ENCODE measurements at places on chromosomes 11 and 22. TPM values are rescaled to one million over a fixed set of nuclear protein-coding genes. Genes with fewer than 3 reads are reported as not detected.

Gene KRTAP5-10
- not detected for total RNA-seq

Gene TEX12
- 1.1 TPM for total RNA-seq

Gene CHADL
- 3.3 TPM for total RNA-seq

Gene TMA7B
- total RNA-seq = not detected

Gene NDUFS3
- total RNA-seq = 74.4 TPM

Gene MIAT
- total RNA-seq = 1.7 TPM

Gene GPR83
- total RNA-seq = 0.36 TPM

Gene OR4A47
- total RNA-seq = not detected

Gene LSP1
- total RNA-seq = 9.3 TPM

Gene EMID1
- 0.27 TPM for total RNA-seq

Gene OR56B4
- not detected for total RNA-seq

Gene ACP2
- total RNA-seq = 38.8 TPM

Gene OAF
- 23.5 TPM for total RNA-seq

Gene SAA1
- total RNA-seq = 1.6 TPM

Gene MRGPRE
- total RNA-seq = not detected

Gene OR8A1
- not detected for total RNA-seq

GRCh38 chr11:119638851-119639250, 90.1 kb downstream of the NECTIN1 start:
- H3K4me3 ChIP-seq = no peak overlapping the region
- H3K4me1 ChIP-seq = no peaks in the 10 kb centered on the region
- no peaks in the 10 kb centered on the region for H3K27me3 ChIP-seq
- no peak for DNase-seq
- H3K36me3 ChIP-seq = no peaks in the 10 kb centered on the region
- no peak overlapping the region for H3K27ac ChIP-seq

GRCh38 chr11:16117989-16118756, 238.2 kb downstream of the SOX6 start:
- DNase-seq = no peak
- no peak overlapping the region for H3K27ac ChIP-seq
- no peak overlapping the region for H3K4me3 ChIP-seq
- no peaks in the 10 kb centered on the region for H3K4me1 ChIP-seq

GRCh38 chr11:45674481-45675190, 9.2 kb upstream of the CHST1 start:
- H3K4me3 ChIP-seq = no peak overlapping the region
- H3K27ac ChIP-seq = no peak overlapping the region
- no peaks in the 10 kb centered on the region for H3K4me1 ChIP-seq

DNA sequence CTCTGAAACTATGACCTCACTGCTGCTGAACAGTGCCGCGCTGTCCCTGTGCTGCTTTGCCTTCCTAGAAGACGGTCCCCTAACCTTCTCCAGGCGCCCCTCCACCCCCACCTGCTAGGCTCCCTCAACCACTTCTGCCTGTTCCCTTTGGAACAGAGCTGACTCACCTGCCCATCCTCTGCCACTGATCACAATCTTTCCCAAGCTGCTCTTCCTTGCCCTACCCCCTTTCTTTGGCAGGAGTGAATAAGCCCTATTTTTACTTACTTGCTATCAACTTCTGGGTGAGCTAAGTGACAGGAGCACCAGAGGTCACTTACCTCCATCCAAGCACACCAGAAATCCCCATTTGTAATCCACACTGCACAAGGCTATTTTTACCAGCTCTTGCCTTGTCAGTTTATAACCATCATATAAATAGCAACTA, 116.0 kb upstream of the BID start:
- peak overlapping the region; percentile 66 for H3K27ac ChIP-seq
- peaks cover 21% of the 10 kb centered on the region for H3K36me3 ChIP-seq
- no peak for DNase-seq
- H3K4me1 ChIP-seq = peaks cover 24% of the 10 kb centered on the region
- H3K27me3 ChIP-seq = no peaks in the 10 kb centered on the region

- H3K36me3 ChIP-seq = peaks cover 88% of the 10 kb centered on the region
- no peak for DNase-seq
- H3K4me3 ChIP-seq = no peak overlapping the region
These were observed 7.4 kb downstream of the MED17 start for GRCh38 chr11:93791493-93791892.

- no peak for DNase-seq
- no peaks in the 10 kb centered on the region for H3K36me3 ChIP-seq
- no peak overlapping the region for H3K27ac ChIP-seq
- no peak overlapping the region for H3K4me3 ChIP-seq
- no peaks in the 10 kb centered on the region for H3K27me3 ChIP-seq
These were observed 9.4 kb downstream of the LDLRAD3 start for GRCh38 chr11:35953081-35953760.

- no peaks in the 10 kb centered on the region for H3K4me1 ChIP-seq
- peak overlapping the region; percentile 89 for H3K27ac ChIP-seq
- H3K36me3 ChIP-seq = no peaks in the 10 kb centered on the region
- H3K4me3 ChIP-seq = no peak overlapping the region
- H3K27me3 ChIP-seq = no peaks in the 10 kb centered on the region
These were observed 57.6 kb downstream of the PDE2A start for GRCh38 chr11:72616655-72617054.

- H3K27ac ChIP-seq = no peak overlapping the region
- no peaks in the 10 kb centered on the region for H3K4me1 ChIP-seq
- H3K36me3 ChIP-seq = no peaks in the 10 kb centered on the region
- DNase-seq = no peak
- no peak overlapping the region for H3K4me3 ChIP-seq
- no peaks in the 10 kb centered on the region for H3K27me3 ChIP-seq
These were observed 47.0 kb upstream of the CCDC89 start for GRCh38 chr11:85732965-85733364.

GRCh38 chr11:107740271-107740670, 28.4 kb upstream of the SLN start:
- no peak for DNase-seq
- H3K36me3 ChIP-seq = no peaks in the 10 kb centered on the region
- H3K4me3 ChIP-seq = no peak overlapping the region
- H3K4me1 ChIP-seq = no peaks in the 10 kb centered on the region

- peak; percentile 77 for DNase-seq
- no peak overlapping the region for H3K27ac ChIP-seq
- no peaks in the 10 kb centered on the region for H3K4me1 ChIP-seq
- no peak overlapping the region for H3K4me3 ChIP-seq
These were observed 142.9 kb downstream of the CRYBB2 start for GRCh38 chr22:25362215-25362882.

GRCh38 chr11:41313226-41313625, 146.2 kb downstream of the LRRC4C start:
- DNase-seq = no peak
- no peaks in the 10 kb centered on the region for H3K4me1 ChIP-seq
- no peak overlapping the region for H3K27ac ChIP-seq

- H3K4me3 ChIP-seq = no peak overlapping the region
- H3K27ac ChIP-seq = no peak overlapping the region
- H3K4me1 ChIP-seq = no peaks in the 10 kb centered on the region
- DNase-seq = no peak
These were observed 24.3 kb upstream of the HIKESHI start for GRCh38 chr11:86277741-86278140.
